K562 (cell line): ENCODE measurements at places on chromosomes 16 and 17. TPM values are rescaled to one million over a fixed set of nuclear protein-coding genes. Genes with fewer than 3 reads are reported as not detected.

Gene IRX3
- total RNA-seq = not detected in 2 replicates

Gene KCNJ18
- total RNA-seq = not detected in 2 replicates

Gene FNDC8
- not detected in 2 replicates for total RNA-seq

Gene TNFRSF13B
- total RNA-seq = 0.31 TPM in 1 of 2 replicates, not detected in the other

Gene SAMD14
- total RNA-seq = 0.07 TPM in 1 of 2 replicates, not detected in the other

Gene MMP2
- total RNA-seq = 0.53 and 1.4 TPM in 2 replicates

Gene DNAH17
- total RNA-seq = not detected in 2 replicates

Gene SOX15
- total RNA-seq = 0.16 TPM in 1 of 2 replicates, not detected in the other

Gene UNC45B
- not detected in 2 replicates for total RNA-seq

Gene NOD2
- total RNA-seq = not detected in 2 replicates

Gene SLC12A3
- not detected in 2 replicates for total RNA-seq

Gene KRTAP3-1
- total RNA-seq = not detected in 2 replicates

DNA sequence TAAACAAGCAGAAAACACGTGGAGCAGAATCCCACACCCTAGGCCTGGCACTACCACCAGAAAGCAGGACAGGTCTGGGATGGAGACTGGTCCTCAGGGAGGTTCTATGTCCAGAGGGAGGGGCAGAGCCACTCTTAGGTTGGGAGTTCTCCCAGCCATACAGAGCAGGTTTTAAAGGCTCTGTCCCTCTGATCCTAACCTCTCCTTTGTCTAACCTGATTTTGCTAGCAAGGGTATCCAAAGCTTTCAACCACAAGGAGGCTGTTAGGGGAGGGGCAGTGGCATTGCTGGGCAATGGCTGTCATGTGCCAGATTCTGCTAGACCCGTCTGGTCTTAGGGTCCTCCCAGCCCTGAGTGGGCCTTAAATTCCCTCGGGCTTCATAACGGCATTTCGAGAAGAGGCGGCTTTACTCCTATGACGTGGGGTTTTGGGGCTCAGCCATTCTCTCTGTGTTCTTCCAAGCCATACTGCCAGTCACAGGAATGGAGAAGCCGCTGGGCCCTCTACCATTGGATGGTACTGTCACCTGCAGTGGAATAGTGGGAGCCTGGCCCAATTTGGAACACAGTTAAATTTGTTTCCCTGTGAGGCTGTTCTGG is 5.7 kb downstream of the TPPP3 start:
- H3K4me3 ChIP-seq = no peak overlapping the region
- H3K36me3 ChIP-seq = no peaks in the 10 kb centered on the region
- no peak overlapping the region for H3K27ac ChIP-seq

- H3K36me3 ChIP-seq = no peaks in the 10 kb centered on the region
- H3K4me3 ChIP-seq = no peak overlapping the region
- no peak overlapping the region for H3K27ac ChIP-seq
- no peak for DNase-seq
- H3K4me1 ChIP-seq = peaks cover 3% of the 10 kb centered on the region; the same call in 1 of the 2 replicates
- no peaks in the 10 kb centered on the region for H3K27me3 ChIP-seq
Observed at GRCh38 chr17:39904990-39905288, 13.5 kb downstream of the GSDMB start.

- DNase-seq = peak; percentile 2
- no peaks in the 10 kb centered on the region for H3K36me3 ChIP-seq
- 0 out of 3 replicates have a peak, but pooled peaks cover 2% of the 10 kb centered on the region for H3K27me3 ChIP-seq
- no peaks in the 10 kb centered on the region for H3K4me1 ChIP-seq
Observed at GRCh38 chr17:34487626-34488025, 91.8 kb upstream of the TMEM132E start.

DNA sequence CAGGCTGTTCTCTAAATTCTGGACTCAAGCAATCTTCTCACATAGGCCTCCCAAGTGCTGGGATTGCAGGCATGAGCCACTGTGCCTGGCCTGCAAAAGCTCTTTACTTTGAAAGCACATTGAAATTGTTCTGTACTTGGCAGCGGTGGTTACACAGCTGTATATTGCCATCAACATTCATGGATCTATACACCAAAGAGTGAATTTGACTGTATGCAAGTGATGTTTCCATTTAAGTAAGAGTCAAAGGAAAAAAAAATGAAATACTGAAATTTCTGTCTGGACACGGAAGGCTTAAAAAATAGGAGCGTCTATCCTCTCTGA is 450.6 kb upstream of the PSMD7 start:
- no peaks in the 10 kb centered on the region for H3K27me3 ChIP-seq
- no peak for DNase-seq
- H3K36me3 ChIP-seq = no peaks in the 10 kb centered on the region
- H3K4me1 ChIP-seq = no peaks in the 10 kb centered on the region

DNA sequence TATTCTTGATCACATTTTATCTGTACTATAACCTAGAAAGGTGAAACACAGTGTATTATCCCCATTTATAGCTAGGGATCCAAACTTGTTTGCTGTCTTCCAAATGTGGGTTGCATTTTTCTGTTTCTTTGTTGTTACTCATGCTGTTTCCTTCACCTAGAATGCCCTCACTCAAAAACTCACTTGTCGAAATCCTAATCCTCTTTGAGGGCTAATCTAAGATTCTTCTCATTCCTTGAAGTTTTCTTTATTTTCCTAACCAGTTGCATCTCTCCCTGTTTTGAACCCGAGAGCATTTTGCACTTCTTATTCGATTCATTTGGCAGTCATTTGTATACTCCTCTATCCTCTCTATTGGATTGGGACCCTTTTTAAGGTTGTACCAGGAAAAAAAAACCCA is 9.6 kb downstream of the CALCOCO2 start:
- H3K27ac ChIP-seq = no peak overlapping the region
- 0 out of 2 replicates have a peak, but pooled peaks cover 3% of the 10 kb centered on the region for H3K4me1 ChIP-seq
- H3K4me3 ChIP-seq = no peak overlapping the region
- peaks cover 14% of the 10 kb centered on the region for H3K36me3 ChIP-seq

GRCh38 chr17:57747221-57748017 is 2.3 kb upstream of the CCDC182 start:
- peaks cover 55% of the 10 kb centered on the region for H3K27me3 ChIP-seq
- DNase-seq = peak; percentile 58
- no peaks in the 10 kb centered on the region for H3K36me3 ChIP-seq
- no peak overlapping the region for H3K4me3 ChIP-seq

DNA sequence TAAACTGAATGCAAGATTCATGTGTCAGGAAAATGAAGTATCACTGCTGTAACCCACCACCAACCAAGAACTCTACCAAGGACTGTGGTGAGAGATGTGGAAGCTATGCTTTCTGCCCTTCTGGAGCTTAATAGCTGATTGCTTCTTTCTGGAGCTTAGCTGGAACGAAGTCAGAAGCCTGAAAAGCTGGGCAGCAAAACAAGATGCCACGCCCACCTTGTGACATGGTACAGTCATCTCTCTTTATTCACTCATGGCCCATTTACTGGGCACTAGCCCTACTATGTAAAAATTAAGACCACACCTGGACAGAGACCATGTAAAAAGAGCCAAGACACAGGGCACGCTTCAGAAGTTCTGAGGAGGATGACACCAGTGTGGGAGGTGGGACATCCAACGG is 48.1 kb downstream of the TEX2 start:
- no peak overlapping the region for H3K4me3 ChIP-seq
- H3K36me3 ChIP-seq = peaks cover 29% of the 10 kb centered on the region
- no peak for DNase-seq

GRCh38 chr16:11175787-11176341 is 80.1 kb downstream of the SOCS1 start:
- no peaks in the 10 kb centered on the region for H3K27me3 ChIP-seq
- H3K36me3 ChIP-seq = peaks cover 9% of the 10 kb centered on the region
- no peak overlapping the region for H3K4me3 ChIP-seq
- no peak for DNase-seq

DNA sequence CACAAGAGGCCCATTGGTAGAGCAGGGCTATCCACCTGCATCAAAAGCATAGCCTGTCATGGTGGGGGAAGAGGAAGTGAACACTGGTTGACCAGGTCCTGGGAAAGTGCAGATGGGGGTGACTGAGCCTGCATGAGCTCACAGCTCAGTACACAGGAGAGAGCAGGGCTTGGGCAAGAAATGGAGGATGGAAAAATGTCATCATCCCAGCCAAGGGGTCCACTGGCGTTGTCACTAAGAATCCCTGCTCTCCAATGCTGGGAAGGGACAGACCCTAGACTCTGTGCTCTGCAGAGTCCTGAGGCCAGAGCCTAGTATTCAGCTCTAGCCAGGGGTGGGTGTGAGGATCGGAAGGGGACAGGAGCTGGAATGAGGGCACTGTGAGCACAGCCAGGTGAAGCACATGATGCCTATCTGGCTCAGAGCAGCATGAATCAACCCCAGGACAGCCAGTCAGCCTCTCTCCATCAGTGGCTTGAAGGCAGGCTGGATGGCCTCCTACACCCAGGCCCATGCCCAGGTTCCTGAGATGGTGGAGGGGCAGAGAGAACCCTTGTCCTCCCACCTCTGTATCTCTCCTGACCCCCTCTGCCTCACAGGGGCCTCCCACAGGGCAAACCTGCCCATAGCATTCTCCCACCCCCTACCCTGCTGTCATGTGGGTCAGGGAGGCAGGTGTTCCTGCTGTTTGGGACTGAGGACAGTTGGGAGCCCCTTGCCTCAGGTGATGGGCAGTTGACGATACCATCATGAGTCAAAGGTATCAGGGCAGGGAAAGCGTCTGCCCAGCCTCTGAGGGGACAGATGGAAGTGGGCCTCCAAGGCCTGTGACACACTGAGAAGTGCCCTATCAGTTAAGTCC is 13.8 kb upstream of the CTCF start:
- H3K27ac ChIP-seq = no peak overlapping the region
- peaks cover 29% of the 10 kb centered on the region; the same call in 1 of the 3 replicates for H3K36me3 ChIP-seq
- H3K27me3 ChIP-seq = no peaks in the 10 kb centered on the region
- no peak for DNase-seq
- H3K4me3 ChIP-seq = no peak overlapping the region
- H3K4me1 ChIP-seq = no peaks in the 10 kb centered on the region

DNA sequence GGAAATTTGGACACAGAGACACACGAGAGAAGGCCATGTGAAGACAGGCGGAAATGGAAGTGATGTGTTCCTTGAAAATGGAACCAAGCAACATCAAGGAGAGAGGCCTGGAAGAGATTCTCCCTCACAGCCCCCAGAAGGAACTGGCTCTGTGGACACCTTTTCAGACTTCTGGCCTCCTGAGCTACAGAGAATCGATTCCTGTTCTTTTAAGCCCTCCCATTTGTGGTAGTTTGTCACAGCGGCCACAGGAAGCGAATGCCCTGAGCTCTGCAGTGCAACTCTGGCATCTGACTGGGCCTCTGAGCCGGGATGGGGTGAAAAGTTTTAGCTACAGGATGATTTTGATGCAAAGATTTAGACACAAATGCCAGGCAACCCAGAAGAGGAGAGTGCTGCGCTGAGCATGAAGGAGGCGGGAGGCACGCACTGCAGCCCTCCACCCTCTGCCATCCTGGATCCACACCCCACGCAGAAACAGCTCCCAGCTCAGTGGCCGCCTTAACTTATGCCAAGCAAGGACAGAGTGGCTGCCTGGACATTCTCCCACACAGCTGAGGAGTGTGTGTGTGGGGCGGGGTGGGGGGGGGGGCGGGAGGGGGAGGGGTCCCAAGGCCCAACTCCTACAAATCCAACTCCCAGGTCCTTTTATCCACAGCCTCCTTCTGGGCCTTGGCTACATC is 2.2 kb downstream of the TIMP2 start:
- H3K4me1 ChIP-seq = no peaks in the 10 kb centered on the region
- no peak overlapping the region for H3K27ac ChIP-seq
- DNase-seq = no peak
- H3K36me3 ChIP-seq = no peaks in the 10 kb centered on the region
- no peak overlapping the region for H3K4me3 ChIP-seq

DNA sequence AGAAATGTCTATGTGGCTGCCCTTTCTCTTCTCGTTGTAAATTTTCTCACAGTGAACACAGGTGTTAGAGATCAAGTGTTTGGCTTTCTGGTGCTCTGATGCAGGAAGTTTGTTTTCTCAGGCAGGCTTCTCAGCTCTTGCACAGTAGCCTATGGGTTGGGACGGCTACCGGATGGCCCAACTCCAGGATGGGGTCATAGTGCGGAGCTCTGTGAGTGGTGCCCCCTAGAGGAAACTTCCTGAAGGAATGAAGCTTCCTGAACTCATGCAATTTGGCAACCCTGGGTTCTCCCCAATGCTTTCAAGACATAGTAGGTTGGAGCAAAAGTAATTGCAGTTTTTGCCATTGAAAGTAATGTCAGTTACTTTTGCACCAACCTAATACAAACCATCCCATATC is 407.5 kb upstream of the HSBP1 start:
- no peaks in the 10 kb centered on the region for H3K4me1 ChIP-seq
- no peak for DNase-seq
- H3K27me3 ChIP-seq = no peaks in the 10 kb centered on the region
- H3K27ac ChIP-seq = no peak overlapping the region

DNA sequence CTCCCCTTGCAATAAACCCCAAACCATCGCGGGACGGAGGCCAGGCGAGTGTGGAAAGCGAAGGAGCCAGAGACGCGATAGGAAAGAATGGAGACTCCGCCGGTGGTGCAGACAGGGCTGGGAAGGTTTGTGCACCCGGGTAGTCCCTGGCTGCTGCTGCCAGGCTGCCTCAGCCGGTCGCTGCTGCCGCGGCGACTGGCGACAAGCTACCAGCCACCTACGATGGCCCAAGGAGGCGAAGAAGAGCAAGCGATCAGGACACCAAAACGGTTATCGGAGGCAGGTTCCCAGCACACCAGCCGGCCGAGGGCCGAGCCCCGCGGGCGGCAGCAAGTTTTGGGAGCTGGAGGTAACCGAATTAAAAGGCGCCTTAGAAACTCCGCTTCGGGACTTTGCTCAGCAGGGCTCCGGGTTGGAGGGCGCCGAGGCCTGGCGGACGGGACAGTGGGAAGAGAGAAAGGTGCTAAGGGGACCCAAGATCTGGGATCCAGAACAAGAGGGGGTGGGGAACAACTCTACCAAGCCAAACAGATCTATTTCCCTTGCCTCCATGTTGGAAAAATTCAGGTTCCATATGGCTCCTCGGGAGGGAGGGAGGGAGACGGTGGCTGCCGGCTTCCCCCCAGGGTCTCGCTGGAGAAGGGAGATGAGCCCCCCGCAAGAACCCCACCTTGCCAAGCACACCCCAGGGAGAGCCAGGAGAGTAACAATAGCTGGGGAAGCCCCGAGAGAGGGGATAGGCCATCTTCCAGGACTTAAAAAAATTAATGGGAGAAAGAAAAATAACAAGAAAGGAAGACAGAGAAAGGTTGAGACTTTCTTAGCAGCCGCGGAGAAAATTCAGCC is 9.7 kb upstream of the HOXB2 start:
- peaks cover 74% of the 10 kb centered on the region; the same call in 2 of the 3 replicates for H3K36me3 ChIP-seq
- peak overlapping the region; percentile 3; the same call in 1 of the 2 replicates for H3K4me3 ChIP-seq
- H3K27me3 ChIP-seq = no peaks in the 10 kb centered on the region
- peak overlapping the region; percentile 93 for H3K27ac ChIP-seq

- no peak overlapping the region for H3K27ac ChIP-seq
- peaks cover 7% of the 10 kb centered on the region; the same call in 1 of the 2 replicates for H3K4me1 ChIP-seq
- no peaks in the 10 kb centered on the region for H3K36me3 ChIP-seq
- H3K4me3 ChIP-seq = no peak overlapping the region
- H3K27me3 ChIP-seq = no peaks in the 10 kb centered on the region
Observed at GRCh38 chr16:58853854-58854791, 120.0 kb upstream of the GOT2 start.

- H3K36me3 ChIP-seq = no peaks in the 10 kb centered on the region
- H3K27ac ChIP-seq = no peak overlapping the region
- H3K4me3 ChIP-seq = no peak overlapping the region
Observed at GRCh38 chr17:8391711-8392110, 5.9 kb downstream of the RNF222 start.

- no peaks in the 10 kb centered on the region for H3K27me3 ChIP-seq
- peak overlapping the region; percentile 74 for H3K4me3 ChIP-seq
- peaks cover 35% of the 10 kb centered on the region for H3K4me1 ChIP-seq
Observed at GRCh38 chr17:32350666-32351418, 885 bp downstream of the ZNF207 start.

GRCh38 chr17:20284022-20284421 is 183.3 kb downstream of the LGALS9B start:
- no peak overlapping the region for H3K27ac ChIP-seq
- H3K4me1 ChIP-seq = no peaks in the 10 kb centered on the region
- H3K4me3 ChIP-seq = no peak overlapping the region
- DNase-seq = no peak
- H3K27me3 ChIP-seq = no peaks in the 10 kb centered on the region
